ENCODE measurements at places on chromosomes 13 and 19. TPM values are rescaled to one million over a fixed set of nuclear protein-coding genes. Genes with fewer than 3 reads are reported as not detected.

DNA sequence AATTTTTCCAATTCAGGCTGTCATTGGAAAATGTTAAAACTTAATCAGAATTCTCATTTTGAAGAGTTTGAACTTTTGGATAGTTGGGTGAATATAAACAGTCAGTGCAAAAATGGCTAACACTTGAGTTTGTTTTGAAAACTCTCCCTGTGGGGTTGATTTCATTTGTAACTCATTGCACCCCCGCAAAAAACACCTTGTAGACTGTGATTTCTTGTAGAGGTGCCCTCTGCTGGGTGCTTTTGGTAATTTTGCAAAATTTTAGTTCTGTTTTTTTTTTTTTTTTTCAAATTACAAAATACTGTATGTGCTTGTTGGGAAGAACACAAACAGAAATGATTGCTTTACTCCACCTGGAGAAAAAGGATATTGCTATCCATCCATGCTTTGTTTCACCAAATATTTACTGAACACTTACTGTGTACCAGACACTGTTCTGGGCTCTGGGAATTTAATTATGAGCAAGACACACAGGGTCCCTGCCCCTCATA lies 28.2 kb upstream of the GPI start:
- DNase-seq, result peak; percentile 16

DNA sequence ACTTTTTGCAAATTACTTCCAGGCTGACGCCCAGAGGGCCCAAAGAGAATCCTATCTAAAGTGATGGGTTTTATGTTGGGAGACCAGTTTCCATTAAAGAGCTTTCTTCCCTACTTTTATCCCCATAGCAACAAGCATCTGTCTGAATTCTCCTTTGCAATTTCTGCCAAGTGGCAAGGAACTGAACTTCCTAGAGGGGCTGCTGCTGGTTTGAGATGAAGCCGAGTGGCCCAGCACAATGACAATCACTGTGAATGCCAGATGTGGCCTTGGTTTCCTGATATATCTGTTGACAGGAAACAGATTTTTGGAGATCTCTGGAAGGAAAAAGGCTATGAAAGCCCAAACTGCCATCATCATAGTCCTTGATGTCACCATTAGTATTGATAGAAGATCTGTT lies 198.6 kb downstream of the OXGR1 start:
- no peak for DNase-seq

GRCh38 chr13:52896827-52897659 lies 48.6 kb upstream of the PCDH8 start:
- DNase-seq, result no peak

DNA sequence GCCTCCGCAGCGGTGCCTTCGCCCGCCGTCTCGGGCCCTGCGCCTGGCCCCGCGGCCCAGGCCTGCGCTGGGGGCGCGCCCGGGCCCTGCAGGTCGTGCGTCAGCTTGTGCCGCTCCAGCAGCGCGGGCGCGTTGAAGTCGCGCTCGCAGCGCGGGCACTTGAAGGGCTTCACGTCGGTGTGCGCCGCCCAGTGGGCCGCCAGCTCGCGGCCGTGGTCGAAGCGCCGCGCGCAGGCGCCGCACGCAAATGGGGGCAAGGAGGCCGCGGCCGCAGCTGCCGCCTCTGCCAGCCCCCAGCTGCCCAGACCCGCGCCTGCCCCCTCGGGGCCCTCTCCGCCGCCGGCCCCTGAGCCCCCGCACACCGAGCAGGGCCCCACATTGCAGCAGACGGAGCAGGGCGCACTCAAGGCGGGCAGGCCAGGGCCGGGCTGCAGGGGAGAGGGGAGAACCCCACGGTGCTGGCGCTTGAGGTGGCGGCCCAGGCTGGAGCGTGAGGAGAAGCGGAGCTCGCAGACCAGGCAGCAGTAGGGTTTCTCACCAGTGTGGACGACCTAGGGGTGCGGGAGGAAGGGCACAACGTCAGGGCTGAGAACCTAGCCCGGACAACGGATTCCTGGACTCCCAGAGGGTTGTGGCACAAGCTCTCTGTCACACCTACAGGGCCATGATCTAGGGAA lies 6.1 kb downstream of the FIZ1 start:
- no peak for DNase-seq

Gene PLIN3
- total RNA-seq, result 18.2 TPM

DNA sequence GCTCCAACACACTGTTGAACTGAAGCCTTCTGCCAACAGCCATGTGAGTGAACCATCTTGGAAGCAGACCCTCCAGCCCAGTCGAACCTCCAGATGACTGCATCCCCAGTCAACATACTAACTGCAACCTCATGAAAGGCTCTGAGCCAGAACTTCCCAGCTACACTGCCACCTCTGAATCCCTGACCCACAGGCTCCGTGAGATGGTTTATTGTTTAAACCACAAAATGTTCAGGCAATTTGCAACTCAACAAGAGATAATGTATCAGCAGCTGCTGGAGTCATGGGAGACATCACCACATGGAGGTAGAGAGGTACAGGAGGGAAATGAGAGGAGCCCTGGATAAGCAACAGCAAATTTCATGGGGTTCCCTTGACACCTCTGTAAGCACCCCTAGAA lies 266.4 kb upstream of the NBEA start:
- DNase-seq, result no peak

GRCh38 chr19:7815325-7815724 lies 14.7 kb upstream of the EVI5L start:
- no peak for DNase-seq

DNA sequence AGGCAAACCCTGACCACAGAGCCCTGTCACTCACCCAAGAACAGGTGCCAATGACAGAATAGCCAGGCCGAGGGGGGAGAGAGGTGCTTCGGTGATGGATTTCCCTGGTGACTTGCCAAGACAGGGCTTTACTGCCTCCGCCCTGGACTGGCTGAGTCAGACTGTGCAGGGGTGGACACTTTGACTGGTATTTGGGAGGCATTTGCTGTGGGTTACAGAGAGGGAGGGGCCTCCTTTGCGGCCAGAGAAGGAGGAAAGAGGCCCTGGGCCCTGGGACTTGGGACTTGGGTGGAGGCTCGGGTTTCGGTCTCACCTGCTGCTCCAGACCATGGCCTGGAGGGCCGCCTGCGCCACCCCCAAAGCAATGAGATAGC lies 4.6 kb upstream of the EPS8L1 start:
- no peak for DNase-seq

- no peak for DNase-seq
Measured at GRCh38 chr13:32314271-32315237, 609 bp downstream of the ZAR1L start.
